ENCODE measurements at places on chromosomes 13 and 19. TPM values are rescaled to one million over a fixed set of nuclear protein-coding genes. Genes with fewer than 3 reads are reported as not detected.

DNA sequence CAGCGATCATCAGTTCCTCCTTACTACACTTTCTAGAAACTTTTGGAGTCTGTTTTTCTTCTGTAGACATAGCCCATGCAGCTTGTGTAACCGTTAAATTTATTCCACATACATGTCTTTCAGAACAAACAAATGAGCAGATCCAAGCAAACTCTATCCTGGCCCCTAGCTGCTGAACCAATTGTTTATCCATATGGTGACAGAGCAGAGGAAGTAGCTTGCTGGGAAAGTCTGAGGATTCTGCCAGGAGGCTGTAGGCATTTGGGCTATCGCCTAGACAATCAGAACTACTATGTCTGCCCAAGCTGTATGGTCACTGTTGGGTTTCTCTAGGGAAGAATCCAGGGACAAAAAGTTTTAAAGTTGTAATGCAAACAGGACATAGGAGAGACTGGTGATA, 343.7 kb downstream of the SPRY2 start:
- no peak for ATAC-seq

- ATAC-seq, result no peak
These were observed 10.4 kb downstream of the ZNF146 start for GRCh38 chr19:36225219-36225892.

DNA sequence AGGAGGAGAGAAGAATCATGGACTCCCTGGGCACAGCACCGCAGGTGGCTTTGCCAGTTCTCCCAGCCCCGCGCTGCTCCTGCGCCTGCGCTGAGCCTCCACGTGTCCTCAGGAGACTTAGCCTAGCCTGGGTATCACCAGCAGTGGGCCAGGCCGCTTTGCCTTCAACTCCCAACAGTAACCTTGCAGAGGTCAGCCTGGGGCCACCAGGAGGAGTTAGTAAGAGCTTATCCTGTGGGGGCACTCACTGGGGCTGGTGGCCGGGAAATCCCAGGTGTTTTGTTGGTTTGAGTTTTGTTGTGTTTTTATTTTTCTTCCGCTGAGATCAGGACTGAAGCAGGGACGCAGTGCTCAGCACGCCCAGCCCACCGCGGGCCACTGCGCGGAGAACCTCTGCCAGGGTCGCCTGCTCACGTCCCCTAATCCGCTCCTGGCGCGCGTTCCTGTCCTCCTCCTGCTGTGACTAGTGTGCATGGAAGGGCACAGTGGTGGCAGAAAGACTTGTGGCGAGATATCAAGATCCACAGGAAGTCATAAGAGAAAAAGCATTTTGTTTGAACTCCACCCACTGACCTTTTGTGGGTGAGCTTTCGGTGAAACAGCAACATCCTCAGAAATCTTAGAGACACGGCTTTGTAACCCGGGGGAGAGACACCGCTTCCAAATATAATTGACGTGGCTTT, 207.4 kb upstream of the RFC3 start:
- peak; percentile 39 for ATAC-seq

The ZNF784 gene
- total RNA-seq, result 0.54 TPM

DNA sequence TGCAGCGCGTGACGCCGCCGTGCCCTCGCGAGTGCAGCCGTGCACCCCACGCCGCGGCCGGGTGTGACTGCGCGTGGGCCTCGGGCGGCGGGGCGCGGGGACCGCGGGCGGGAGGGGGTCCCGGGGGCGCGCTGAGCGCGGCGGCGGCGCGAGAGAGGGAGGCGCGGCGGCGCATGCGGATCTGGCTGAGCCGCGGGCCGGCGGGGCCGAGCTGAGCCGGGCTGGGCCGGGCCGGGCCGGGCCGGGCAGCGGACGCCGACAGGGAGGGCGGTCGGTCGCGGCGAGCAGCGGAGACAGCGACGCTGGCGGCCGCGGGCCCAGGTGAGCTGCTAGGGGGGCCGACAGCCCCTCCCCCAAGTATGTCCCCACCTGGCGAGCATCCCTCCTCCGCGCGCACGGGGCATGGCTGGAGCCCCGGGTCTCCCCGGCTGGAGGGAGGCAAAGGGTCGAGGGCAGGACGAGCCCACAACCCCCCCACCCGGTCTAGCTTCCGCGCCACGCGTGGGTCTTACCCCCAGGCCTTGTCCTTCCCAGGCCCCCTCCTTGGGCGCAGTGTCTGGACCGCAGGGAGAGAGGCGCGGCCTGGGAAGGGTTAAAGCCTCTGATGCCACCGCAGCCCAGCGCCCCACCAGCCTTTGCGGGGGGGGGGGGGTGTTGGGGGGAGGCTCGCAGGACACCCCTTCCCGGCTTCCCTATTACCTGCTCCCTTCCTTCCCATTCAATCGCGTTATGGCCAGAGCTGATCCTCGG, at the start of gene SPTBN4:
TSS of gene SPTBN4 (plus strand) at position 17 of the 750 bp plus-strand sequence. CDS start 5,621 bp downstream, outside the sequence.
- ATAC-seq, result no peak

DNA sequence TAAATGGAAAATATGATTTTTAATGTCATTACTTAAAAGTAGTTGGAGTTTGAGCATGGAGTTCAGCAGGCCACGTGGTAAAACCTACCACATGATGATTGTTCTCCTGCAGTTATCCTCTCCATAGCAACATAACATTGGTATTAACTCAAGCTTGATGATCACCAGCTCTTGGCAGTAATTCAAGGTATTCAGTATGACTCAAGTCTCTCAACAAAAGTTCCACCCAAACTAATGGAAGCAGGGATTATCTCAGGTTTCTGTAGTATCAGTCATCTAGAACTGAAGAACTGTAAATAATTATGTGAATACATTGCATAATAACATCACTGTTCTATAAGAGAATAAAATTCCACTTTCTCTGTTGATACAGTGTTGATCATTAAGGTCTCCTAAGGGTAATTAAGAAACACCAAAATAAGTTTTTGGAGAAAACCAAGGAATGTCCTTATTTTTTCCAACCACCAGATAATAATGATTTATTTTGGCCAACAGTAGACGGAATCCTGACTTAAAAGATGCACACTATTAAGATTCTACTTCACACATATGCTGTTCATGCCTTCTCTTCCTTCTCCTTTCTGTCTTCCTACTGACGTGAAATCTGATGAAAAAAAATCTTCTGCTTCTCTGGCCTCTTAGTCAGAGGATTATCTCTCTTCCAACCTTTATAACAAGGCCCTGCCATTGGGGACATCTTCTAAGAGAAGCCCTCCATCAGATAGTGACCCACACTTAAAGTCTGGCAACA, 1092.3 kb downstream of the EFNB2 start:
- ATAC-seq, result peak; percentile 81

GRCh38 chr13:66037096-66037495, 1193.0 kb downstream of the PCDH9 start:
- ATAC-seq, result no peak

Measured in gastroesophageal sphincter (tissue), 4 donors.